ENCODE measurements at places on chromosomes 5 and 9. TPM values are rescaled to one million over a fixed set of nuclear protein-coding genes. Genes with fewer than 3 reads are reported as not detected.

- DNase-seq, result no peak
Observed at GRCh38 chr5:42500003-42500599, 76.9 kb downstream of the GHR start.

- DNase-seq, result no peak
Observed at GRCh38 chr9:127684576-127684975, 22.2 kb upstream of the CFAP157 start.

ARHGEF28 gene
- 18.7 TPM for total RNA-seq

DNA sequence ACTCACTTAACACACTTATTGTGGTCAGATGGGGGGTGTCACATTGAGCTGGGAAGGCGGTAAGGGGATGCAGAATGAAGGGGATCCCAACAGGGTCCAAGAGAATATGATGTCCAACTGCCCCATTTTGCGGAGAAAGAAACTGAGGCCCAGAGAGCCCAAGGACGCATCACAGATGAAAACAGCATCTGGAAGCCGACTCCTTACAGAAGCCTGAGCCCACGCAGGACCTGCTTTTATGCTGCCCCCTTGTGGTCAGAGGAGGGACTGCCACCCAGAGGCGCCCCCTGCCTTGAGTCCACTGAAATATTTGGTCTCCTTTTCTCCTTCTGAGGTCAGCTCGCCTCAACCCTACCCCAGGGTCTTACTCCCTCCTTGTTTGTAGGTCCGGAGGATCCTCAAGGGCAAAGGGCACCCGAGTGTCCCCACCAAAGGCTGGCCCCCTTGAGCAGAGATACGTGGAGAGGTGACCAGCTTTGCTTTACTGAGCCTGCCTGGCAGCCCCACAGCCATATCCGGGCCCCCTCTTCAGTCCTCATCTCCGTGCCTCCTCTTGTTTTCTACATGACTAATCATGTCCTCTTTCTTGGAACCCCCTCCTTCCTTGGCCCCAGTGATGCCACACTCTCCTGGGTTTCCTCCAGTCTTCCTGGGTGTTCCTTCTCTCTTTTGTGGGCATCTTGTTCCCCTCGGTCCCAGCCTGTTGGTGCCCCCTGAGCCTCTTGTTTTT lies 30.0 kb upstream of the TTLL11 start:
- DNase-seq, result peak; percentile 74

KCNV2 gene
- total RNA-seq, result not detected

ASS1 gene
- total RNA-seq, result 207 TPM

NIM1K gene
- not detected for total RNA-seq

DNA sequence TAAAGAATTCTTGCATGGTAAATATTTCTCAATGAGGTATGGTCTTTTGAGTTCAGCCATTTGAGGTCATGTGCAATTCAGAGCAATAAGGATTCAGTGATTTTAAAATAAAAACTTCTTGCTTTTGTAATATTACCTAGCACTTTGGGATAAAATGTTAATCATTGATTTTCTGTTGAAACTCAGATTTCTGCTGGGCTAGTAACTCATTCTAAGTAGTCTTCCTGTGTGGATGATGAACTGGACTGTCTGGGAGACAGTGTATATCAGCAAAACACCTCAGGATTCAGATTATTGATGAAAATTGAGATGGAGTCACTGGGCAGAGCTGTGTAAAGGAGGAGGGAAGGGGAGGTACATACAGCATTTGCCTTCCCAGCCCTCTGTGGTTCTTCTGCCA lies 10.8 kb upstream of the PSAT1 start:
- DNase-seq, result no peak

GRCh38 chr9:109426626-109427402 lies 71.3 kb downstream of the PTPN3 start:
- no peak for DNase-seq

DNA sequence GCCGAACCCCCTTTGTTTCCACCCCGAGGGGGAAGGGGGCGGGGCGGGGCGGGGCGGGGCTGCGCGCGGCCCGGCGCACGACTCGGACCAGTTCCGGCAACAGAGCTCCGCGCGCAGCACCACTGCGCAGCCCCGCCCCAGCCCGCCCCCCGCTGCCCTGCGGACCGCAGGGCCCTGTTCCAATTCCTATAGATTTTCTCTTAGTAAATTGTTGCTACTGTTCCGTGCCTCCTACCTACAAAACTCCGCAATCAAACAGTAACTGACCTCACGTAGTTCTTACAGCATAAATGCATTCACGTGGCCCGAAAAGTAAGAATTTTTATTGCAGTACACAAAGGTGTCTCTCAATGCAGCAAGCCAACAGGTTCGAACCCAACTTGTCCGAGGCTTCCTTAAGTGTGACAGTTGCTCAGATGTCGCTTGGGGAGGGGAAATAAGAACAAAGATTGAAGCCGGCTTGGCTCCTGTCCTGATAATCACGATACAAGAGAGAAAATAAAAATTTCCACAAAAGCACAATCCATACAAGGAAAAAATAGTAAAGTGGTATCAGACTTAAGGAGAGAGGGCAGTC lies 1.2 kb upstream of the RNF38 start:
- DNase-seq, result peak; percentile 79

Measured in transverse colon (tissue), 4 donors.